Activated CD4-positive, alpha-beta T cell treated with anti-CD3 and anti-CD28 coated beads, Interleukin-2, amount 50 U/mL, for 48 hours (primary cell): ENCODE measurements at places on chromosomes 5 and 9.

DNA sequence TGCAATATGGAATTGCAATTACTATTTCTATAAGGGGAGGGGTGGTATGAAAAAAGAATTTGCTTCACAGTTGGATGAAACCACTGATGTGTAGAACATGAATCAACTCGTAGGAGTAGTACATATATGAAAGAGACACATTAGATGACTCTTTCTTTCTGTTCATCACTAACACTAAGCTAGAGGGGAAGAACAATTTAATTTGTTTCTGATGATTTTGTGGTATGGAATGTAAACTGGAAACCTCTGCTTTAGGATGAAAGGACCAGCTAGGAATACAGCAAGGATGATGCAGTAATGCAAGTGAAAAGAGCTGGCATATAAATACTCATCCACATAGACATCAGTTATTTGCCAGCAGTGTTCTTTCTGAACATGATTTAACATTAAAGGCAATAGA, 113.4 kb downstream of the PAPPA start:
- no peak for DNase-seq

- DNase-seq: no peak
Measured at GRCh38 chr5:100644185-100644584, 109.0 kb downstream of the FAM174A start.

DNA sequence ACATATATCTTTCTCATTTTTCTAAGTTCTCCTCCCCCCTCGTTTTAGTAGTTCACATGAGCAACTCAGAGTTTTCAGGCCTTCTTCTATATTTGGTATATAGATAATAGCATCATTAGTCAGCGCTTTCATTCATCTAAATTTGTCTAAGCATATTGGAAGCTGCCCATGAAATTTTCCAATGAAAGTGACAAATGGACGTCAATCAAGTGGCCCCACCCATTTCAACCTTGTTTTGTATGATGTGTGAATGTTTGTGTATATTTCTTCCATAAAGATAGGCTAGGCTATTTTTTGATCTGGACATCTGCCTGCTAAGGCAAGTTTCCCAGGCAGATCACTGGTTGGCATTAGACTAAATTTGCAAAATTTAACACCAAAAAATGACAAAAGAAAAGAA, 104.0 kb upstream of the SSBP2 start:
- DNase-seq: no peak

GRCh38 chr5:52497133-52497693, 290.5 kb upstream of the ITGA1 start:
- no peak for DNase-seq

- no peak for DNase-seq
Measured at GRCh38 chr5:39979-40583, 51.9 kb upstream of the PLEKHG4B start.

GRCh38 chr5:93349613-93350012, 231.4 kb downstream of the NR2F1-AS1 start:
- no peak for DNase-seq

DNA sequence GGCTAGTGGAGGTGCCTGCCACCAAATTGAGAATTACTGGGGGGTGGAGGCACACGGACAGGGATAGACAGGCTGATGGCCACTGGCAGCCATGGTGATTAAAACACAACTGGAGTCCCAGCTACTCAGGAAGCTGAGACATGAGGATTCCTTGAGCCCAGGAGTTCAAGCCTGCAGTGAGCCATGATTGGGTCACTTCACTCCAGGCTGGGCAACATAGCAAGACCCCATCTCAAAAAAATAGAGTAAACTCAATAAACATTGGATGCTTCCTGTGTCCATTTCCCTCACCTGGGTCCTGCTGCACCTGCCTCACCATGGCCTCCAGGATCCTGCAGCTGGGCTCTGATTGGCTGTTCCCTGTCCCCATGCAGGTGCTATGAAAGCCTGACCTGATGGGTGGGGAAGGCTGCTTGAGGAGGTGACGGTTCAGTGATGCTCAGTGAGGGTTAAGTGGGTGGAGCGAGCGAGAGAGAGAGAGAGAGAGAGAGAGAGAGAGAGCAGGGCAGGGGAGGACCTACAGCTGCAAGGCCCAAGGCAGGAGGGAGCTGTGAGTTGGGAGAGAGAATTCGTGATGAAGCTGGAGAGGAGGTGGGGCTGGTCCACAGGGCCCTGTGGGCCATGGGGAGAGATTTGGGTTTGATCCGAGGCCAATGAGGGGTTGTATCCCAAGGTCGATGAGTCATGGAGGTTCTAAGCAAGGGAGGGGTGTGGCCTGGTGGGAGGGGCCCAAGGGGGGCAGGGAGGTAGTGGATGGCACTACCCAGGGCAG, 36.7 kb upstream of the FUBP3 start:
- no peak for DNase-seq

DNA sequence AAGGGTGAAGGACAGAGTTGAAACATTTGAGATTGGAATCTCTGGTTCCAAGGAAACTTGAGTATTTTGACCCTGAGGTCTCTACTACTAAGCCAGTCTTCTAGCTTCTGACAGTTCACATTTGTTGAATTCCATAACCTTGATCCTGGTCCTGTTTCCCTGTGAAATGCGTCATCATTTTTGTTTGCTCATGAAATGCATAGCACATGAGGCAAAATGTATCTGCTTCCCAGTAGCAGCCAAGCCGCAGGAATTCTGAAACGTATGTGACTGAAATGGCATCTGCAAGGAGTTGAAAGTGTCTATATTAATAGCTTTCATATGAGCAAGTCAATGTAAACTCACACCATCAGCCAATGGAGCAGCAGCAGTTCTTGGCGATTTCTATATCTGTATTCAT, 307.9 kb downstream of the CSNK1G3 start:
- DNase-seq: no peak

DNA sequence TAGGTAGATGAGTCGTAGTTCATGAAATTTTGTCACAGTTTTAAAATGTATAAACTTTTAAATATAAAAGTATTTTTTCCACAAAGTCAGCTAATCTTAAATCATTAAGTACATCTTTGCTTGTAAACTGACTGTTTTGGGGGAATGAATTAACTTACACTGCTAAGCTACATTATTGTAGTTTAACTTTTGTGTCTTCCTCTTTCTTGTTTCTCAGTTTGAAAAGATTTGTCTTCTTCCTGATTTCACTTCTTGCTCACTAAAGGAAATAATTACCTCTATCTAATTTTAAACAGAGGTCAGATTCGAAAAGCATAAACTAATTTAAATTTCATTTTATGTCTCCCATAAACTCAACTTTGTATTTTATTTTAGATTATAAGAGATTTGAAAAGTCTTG, 5.7 kb downstream of the NIPSNAP3B start:
- DNase-seq: no peak

GRCh38 chr9:34546834-34547827, 24.3 kb upstream of the ENHO start:
- DNase-seq: peak; percentile 71

- no peak for DNase-seq
Measured at GRCh38 chr5:174694611-174695010, 29.8 kb upstream of the MSX2 start.

GRCh38 chr5:136082390-136083193, 50.1 kb upstream of the SMAD5 start:
- peak; percentile 72 for DNase-seq

DNA sequence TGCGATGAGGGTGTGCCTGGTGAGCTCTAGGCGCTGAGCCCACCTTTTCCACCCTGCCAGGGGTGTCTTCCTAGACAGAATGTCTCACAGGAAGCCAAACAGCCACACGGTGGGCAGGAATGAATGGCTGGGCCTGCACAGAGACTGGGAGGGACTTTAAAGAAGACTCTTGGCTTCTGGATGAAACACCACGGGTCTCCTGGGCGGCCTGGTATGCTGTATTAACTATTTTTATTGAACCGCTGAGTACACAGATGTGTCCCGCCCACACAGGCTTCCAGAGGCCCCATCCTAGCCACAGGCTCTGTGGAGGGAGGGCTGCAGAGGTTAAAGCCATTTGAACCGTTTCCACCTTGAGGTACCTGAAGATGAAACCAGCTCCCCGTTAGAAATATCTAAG, 115.2 kb upstream of the CXCL14 start:
- no peak for DNase-seq

DNA sequence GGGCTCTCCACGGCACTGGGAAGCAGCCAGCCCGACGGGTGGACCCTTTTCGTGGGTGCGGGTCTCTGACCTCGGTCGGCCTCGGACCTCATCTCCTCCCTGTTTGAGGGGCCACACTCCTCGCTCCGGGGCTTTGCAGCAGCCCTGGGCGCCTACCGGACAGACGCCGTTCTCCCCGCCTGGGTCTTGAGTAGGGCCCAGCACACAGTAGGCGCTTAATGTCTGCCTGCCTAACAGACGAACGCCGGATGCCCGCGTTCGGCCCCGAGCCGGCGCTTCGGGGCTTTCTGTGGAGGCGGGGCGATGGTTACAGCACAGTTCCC, 842 bp upstream of the GTF3C5 start:
- DNase-seq: no peak

- DNase-seq: no peak
Measured at GRCh38 chr5:156675395-156675794, 174.7 kb upstream of the PPP1R2B start.

GRCh38 chr9:16982780-16983310, 112.4 kb upstream of the BNC2 start:
- DNase-seq: no peak

DNA sequence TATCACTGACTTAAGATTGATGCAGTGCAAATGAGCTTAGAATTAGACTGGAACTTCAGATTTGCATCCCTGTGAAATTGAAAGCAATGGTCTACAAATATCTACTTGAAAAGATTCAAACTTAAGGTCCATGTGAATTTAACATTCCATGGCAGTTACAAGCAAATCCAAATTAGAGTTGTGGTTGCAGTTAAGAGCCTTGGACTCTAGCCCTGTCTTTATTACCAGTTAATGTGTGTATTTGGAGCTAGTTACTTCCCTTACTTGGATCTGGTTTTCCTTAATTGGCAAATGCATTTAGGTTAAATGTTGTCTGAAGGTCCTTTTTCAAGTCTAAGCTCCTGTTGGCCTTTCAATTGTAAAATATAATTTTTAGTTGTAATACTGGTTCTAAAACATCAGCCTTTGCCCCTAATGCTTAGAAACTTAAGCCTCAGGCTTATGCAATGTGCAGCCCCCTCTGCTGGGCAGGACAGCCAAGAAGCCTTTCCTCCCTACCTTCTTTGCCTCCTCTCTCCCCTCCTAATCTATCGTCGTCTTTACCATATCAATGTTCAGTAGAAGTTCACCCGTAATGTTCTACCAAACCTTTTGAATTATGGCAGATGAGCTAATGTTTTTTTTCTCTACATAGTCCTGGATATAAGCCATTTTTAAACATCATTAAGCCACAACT, 59.5 kb downstream of the ERMP1 start:
- no peak for DNase-seq

GRCh38 chr9:28407351-28407750, 834.1 kb upstream of the C9orf72 start:
- DNase-seq: no peak

GRCh38 chr5:95081500-95081960, 203.4 kb downstream of the MCTP1 start:
- no peak for DNase-seq

DNA sequence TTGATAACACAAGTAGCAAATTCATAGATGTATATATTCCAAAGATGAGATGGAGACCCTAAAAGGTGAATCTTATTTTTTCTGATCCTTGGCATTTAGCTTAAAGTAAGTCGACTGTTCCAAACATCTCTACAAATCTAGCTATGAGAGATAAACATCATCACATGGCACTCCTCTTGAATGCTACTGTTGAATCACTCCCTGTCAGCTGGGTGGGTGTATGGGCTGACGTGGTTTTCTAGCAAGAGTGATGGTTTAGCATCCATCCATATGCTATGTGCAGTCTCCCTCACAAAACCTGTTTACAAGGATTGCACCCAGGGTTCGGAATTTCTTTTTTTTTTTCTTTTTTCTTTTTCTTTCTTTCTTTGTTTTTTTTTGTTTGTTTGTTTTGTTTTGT, 13.8 kb downstream of the ACO1 start:
- no peak for DNase-seq

GRCh38 chr5:56734091-56734694, 81.2 kb upstream of the MAP3K1 start:
- DNase-seq: no peak

DNA sequence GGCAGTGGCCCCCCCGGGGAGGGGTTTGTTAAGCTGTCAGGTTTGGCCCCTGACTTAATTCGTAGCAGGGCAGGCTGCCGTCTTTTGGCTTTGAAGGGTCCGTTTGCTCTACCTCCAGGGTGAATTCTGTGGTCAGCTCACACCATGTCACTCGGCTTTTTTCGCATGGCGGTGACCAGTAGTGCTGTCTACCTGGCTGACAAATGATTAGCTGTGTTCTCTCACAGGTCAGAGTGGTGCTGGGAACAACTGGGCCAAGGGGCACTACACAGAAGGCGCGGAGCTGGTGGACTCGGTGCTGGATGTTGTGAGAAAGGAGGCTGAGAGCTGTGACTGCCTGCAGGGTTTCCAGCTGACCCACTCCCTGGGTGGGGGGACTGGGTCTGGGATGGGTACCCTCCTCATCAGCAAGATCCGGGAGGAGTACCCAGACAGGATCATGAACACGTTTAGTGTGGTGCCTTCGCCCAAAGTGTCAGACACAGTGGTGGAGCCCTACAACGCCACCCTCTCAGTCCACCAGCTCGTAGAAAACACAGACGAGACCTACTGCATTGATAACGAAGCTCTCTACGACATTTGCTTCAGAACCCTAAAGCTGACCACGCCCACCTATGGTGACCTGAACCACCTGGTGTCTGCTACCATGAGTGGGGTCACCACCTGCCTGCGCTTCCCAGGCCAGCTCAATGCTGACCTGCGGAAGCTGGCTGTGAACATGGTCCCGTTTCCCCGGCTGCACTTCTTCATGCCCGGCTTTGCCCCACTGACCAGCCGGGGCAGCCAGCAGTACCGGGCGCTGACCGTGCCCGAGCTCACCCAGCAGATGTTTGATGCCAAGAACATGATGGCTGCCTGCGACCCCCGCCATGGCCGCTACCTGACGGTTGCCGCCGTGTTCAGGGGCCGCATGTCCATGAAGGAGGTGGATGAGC, 1.4 kb downstream of the TUBB4B start:
- DNase-seq: no peak

GRCh38 chr5:43244823-43245565, 53.0 kb downstream of the NIM1K start:
- no peak for DNase-seq

- no peak for DNase-seq
Measured at GRCh38 chr9:94176608-94177007, 82.5 kb upstream of the ZNF169 start.

GRCh38 chr9:133370685-133371084, 5.2 kb downstream of the SURF4 start:
- no peak for DNase-seq
